ENCODE measurements at places on chromosomes 2 and 18.

GRCh38 chr18:581096-581495 is 916 bp downstream of the CETN1 start:
- no peak for DNase-seq

GRCh38 chr2:174048243-174048642 is 83.1 kb upstream of the SP3 start:
- DNase-seq, result no peak

DNA sequence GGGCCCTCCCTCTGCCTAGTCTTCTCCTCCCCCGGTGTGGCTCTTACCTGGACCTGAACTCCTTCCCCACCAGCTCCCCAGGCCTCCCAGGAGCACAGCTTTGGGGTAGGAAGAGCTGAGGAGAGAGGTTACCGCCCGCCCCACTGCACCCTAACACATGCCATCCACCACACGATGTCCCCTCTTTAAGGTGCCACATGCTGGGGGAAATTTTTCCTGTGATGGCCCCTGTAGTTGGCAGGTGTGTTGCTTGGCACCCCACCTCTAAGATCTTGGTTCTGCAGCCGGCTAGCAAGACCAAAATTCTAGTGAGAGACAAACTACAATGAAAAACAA is 6.9 kb upstream of the TEX261 start:
- DNase-seq, result no peak

DNA sequence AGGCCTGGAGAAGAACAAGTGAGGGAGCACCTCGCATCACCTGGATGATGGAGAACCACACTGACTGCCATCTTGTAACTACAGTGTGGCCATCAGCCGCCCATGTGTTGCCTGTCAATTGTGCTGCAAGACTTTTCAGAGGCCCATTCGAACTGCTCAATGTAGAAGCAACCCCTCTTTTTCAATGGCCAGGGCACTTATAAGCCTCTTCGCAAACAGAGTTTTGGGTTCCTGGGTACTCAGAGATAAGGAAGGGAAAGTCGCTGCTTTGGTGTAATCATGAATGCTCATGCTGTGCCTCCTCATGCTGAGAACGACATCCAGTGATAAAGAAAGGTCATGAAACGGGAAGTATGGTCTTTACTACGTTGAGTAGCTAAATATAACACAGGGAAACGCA is 143.9 kb upstream of the SLC39A10 start:
- DNase-seq, result no peak

DNA sequence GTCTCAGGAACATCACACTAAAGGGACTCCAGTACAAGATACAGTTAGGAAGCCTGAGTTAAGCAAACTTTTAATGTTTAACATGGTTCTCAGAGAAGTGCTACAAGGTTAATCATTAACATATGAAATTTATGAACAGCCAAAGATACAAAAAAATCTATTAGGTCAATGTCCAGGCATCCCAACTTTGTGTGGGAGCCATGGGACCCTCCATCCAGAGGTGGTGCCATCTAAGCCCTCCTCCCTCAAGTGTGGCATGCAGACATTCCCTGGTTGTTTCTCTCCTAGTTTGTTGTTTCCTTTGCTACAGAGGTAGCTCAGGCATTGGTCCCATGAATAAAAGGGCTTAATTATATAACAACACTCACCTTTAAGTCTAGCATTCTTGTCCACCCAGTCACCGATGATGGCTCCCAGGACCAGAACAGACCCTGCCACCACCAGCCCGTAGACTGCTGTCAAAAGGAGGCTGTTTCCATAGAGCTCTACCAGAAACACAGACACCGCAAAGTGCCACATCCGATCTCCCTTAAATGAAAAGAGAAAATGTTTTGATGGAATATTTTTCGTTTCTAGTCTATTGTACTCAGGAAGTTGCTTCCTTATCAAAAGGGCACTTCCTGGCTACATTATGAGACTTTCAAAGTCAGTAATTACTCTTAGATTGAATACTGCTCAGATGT is 5.7 kb downstream of the SLC40A1 start:
- DNase-seq, result no peak

- DNase-seq, result no peak
Measured at GRCh38 chr2:168952424-168952823, 51.3 kb downstream of the G6PC2 start.

DNA sequence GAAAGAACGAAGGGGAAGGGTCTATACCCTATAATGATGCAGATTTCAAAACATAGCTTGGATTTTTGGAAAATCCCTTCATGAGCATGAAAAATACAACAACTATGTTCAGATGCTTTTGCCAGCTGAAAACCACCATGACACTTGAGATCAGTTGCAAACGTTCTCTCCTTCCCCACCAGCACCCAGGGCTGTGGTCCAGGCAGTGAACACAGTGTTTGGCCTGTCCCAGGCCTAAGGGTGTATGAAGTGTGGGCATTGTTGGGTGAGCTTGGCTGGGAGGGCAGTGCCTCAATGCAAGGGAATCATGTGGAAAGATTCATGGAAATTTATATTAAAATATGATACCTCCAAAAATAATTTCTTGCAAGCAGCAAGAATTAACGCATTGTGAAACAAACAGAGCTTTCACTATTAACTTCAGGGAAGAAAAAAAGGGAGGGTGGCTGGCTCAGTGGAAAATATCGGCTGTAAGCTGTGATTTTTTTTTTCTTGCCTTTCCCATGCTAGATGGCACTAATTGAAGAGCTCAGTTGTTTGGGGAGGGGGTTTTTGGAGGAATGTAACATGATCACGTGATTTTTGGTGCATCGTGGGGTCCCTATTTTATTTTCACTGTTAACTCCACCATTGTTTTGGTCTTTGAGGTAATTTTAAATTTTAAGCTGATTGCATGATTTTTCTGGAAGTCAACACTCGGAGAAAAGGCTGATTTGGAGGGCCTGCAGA is 52.0 kb downstream of the CDC42EP3 start:
- no peak for DNase-seq

GRCh38 chr2:128356127-128356526 is 37.5 kb upstream of the HS6ST1 start:
- no peak for DNase-seq

GRCh38 chr2:44623622-44624351 is 262.0 kb downstream of the CAMKMT start:
- DNase-seq, result no peak

DNA sequence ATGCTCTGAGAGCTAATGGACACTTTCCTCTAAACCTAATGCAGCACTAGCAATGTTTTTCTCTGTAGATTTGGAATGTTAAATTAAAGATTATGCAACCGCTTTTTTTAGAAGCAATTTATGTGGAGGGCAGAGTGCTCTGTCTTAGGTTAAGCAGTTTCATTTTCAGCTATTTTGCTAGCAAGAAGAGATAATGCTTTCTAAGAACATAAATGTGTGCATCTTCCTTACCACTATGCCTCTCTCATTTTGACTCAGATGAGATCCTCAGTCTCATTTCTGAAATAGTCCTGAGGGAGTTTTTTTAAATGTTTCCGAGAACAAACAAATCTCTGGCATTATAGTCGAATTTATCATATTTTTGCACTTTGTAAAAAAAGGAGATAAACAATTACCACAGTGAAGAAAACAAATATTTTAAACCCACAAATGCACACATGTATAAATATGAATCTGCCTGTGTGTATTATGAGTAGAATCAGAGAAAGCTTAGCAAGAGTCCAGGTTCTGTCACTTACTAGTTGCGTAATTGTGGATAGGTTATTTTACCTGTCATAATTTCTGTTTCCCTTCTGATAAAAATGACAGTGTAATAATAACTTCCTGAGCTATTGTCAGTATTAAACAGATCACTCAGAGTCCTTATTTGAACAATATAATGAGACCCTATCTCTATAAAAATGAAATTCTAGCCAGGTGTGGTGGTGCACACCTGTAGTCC is 207.7 kb upstream of the CRIM1 start:
- no peak for DNase-seq

DNA sequence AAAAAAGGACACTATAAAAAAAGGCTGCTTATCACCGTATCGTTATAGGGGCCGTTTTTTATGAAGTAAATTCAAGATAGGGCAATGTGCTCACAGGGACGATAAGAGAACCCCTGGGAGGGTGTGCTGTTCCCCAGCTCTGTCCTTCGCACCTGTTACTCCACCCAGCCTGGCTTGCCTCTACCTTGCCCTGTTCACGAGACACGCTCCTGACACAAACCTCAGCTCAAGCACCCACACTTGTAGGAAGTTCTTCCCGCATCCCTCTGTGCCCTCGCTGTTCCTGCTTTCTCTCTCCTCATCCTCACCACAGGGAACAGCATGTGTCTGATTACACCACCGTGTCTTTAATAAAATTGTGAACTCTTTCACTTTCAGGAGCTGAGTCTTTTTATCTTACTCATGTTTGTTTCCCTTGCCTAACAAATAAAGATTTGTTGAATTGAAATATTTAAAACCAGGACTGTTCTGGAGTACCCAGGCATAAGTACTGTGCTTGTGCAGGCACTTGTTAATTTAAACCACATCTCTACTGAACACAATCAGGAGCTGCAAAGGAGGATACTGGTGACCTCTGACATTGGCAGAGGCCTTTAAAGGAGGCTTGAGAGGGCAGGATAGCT is 26.0 kb upstream of the KIDINS220 start:
- no peak for DNase-seq

DNA sequence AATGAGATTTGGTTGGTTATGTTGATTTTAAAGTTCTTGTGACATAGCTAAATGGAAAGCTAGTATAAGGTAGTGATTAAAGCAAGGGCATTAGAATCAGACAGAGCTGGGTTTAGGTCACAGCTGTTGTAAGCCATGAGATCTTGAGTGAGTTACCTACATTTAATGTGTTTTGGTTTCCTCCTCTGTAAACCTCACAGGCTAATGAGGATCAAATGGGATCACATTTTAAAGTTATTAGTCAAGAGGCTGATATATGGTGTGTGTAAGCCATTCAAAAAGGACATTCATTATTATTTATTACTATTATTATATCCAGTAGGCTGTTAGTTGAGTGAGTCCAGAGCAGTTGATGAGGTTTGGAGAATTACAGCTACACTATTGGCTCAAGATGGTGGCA is 416.2 kb downstream of the IRS1 start:
- no peak for DNase-seq

GRCh38 chr2:39689272-39689841 is 23.6 kb downstream of the TMEM178A start:
- no peak for DNase-seq

GRCh38 chr2:52862801-52863200 is 904.8 kb upstream of the CHAC2 start:
- no peak for DNase-seq

Measured in stimulated activated CD8-positive, alpha-beta memory T cell treated with anti-CD3 and anti-CD28 coated beads, Interleukin-15, amount 100 ng/mL, for 1 hour (primary cell).